ENCODE measurements at places on chromosomes 1 and 21. TPM values are rescaled to one million over a fixed set of nuclear protein-coding genes. Genes with fewer than 3 reads are reported as not detected.

DNA sequence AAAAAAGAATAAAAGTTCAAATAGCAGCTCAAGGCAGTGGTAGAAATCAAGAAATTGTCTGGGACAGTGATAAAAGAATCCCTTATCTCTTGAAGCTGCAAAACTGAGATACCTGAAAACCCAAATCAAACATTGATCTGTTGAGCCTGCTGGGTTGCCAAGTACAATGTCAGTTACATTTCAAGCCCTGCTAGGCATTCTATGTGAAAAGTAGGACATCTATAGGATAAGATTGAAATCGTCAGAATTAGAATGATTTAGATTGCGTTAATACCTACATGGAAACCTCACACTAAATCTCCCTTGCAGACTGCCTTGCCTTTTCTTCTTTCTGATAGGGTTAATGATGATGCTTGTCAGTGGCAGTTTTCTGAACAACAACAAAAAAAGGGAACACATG, 1684.4 kb upstream of the B3GALT2 start:
- DNase-seq: no peak

- DNase-seq: no peak
These were observed 31.5 kb upstream of the RNF187 start for GRCh38 chr1:228455715-228456114.

DNA sequence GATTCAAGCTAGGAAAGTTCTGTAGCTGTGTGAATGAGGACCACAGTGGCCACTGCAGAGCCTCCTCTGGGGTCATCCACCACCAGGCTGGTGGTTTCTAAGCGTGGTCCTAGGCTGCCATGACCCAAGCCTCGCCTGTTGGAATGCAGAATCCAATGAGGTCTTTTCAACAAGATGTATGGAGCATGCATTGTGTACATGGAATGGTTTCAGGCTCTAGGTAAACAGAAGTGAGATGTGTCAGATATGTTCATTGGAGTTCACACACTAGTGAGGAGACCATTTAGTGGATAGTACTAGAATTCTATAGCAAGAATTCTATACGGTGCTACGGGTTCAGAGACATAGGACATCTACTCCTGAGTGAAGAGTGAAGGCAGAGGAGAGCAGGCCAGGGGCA, 10.7 kb downstream of the RNU5D-1 start:
- no peak for DNase-seq

- DNase-seq: no peak
These were observed at the start of gene ITLN2 for GRCh38 chr1:160954158-160955104. TSS of gene ITLN2 (minus strand) at chr1:160954809. CDS start at chr1:160954741, 68 bp downstream.

- no peak for DNase-seq
These were observed 67.9 kb upstream of the DMRTA2 start for GRCh38 chr1:50491142-50491541.

DNA sequence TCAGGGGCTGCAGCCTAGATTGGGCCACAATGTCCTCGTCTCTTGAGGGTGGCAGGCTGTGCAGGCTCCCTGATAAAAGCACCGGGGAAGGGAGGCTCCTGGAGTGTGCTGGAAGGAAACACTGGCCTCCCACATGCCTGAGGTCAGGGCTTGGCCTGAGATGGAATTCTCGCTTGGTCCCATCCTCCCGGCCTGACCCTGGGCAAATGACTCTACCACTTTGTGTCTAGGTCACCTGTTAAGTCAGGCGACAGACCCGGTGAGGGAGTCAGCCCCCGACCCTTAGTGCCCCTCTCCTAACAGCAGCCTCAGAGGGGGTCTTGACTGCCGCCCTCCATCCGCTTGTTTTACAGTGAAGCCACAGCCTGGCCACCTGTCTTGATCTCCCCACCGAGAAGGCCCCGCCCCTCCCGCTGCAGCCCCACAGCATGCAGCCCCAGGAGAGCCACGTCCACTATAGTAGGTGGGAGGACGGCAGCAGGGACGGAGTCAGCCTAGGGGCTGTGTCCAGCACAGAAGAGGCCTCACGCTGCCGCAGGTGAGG, 2.5 kb downstream of the SMIM1 start:
- no peak for DNase-seq

- DNase-seq: no peak
These were observed 3.6 kb downstream of the LPAR3 start for GRCh38 chr1:84889437-84889836.

DNA sequence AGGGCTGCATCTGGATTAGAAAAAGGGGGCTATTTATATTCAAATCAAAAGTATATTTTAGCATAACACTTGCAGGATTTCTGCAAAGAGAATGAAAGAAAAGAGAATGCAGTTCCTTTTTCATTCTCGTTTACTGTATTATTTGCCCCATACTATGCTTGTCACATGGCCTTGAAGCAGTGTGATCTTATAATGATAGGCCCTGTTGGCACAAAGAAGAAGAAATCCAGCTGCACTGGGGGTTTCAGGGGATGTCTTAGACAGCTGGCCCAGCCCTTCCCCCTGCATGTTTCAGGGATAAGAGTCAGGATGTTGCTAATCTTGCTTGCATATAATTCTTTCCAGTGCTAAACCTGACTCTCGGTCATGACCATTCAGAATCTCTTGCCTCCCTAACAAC, 369.5 kb downstream of the SEC16B start:
- no peak for DNase-seq

SSR2 gene
- 867 TPM for polyA plus RNA-seq

CYP2J2 gene
- 0.10 TPM for polyA plus RNA-seq

IFI16 gene
- polyA plus RNA-seq: 179 TPM

TSPAN1 gene
- 0.43 TPM for polyA plus RNA-seq

AKR7A3 gene
- polyA plus RNA-seq: 0.46 TPM
